Thyroid gland (tissue), 4 donors: ENCODE measurements at places on chromosomes 4 and X. TPM values are rescaled to one million over a fixed set of nuclear protein-coding genes. Genes with fewer than 3 reads are reported as not detected.

- peak; percentile 76 for DNase-seq
- H3K27ac ChIP-seq = peak overlapping the region; percentile 95
- no peak overlapping the region for H3K4me3 ChIP-seq
- peaks cover 71% of the 10 kb centered on the region for H3K4me1 ChIP-seq
- H3K36me3 ChIP-seq = no peaks in the 10 kb centered on the region
These were observed 106.8 kb downstream of the UCHL1 start for GRCh38 chr4:41363384-41363981.

GRCh38 chr4:67770422-67770821, 16.2 kb upstream of the GNRHR start:
- no peaks in the 10 kb centered on the region for H3K36me3 ChIP-seq
- H3K4me1 ChIP-seq = no peaks in the 10 kb centered on the region
- H3K27me3 ChIP-seq = no peaks in the 10 kb centered on the region
- H3K4me3 ChIP-seq = no peak overlapping the region
- H3K27ac ChIP-seq = no peak overlapping the region
- DNase-seq = no peak

GRCh38 chr4:98448908-98449307, 187.7 kb downstream of the RAP1GDS1 start:
- H3K27ac ChIP-seq = no peak overlapping the region
- no peak overlapping the region for H3K4me3 ChIP-seq
- peaks cover 1% of the 10 kb centered on the region for H3K36me3 ChIP-seq
- peak; percentile 9 for DNase-seq

Gene GASK1B
- total RNA-seq = 16.7 TPM

DNA sequence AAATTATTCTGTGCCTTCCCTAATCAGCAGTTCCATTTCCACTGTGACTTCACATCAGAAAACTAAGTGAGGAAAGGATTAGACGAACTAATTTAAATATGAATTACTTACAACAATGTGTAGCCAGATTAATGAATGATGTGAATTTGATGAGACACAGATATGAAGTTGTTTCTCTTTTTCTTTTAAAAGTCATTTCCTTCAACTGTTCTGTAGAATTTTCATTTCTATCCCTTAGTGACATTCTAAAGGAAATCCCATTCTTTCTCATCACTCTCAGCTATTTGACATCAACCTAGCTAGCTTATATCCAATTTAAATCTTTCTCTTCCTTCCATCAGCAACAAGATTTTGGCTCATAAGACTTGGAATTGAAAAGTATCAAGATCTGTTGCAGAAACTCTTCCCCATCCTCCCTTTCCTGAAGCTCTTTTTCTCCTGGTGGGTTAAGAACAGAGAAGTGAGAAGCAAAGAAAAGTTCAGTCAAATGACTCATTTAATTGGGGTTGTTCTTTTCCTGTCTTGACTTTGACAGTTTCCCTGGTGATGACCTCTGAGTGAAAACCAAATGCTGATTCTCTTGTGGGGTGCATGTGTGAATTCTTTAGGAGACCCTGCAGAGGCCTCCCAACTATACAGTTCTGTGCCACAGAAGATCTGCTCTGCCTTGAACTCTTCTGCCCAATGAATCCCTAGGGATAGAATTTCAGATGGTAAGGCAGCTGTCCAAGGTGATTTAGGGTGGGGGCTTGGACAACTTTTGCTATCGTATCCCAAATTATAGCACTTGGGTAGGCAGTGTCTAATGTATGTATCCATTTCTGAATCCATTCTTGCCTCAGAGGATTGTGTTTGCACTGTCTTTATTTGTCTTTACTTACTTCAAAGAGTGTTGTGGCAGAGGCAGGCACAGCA, 232.5 kb upstream of the GPRIN3 start:
- no peaks in the 10 kb centered on the region for H3K27me3 ChIP-seq
- no peak for DNase-seq
- H3K4me1 ChIP-seq = no peaks in the 10 kb centered on the region
- H3K27ac ChIP-seq = no peak overlapping the region
- H3K4me3 ChIP-seq = no peak overlapping the region

Gene CRMP1
- 0.81 TPM for total RNA-seq

- H3K4me1 ChIP-seq = no peaks in the 10 kb centered on the region
- no peak overlapping the region for H3K4me3 ChIP-seq
- no peaks in the 10 kb centered on the region for H3K27me3 ChIP-seq
- no peaks in the 10 kb centered on the region for H3K36me3 ChIP-seq
- DNase-seq = no peak
These were observed 97.6 kb upstream of the C1GALT1C1 start for GRCh38 chrX:120727452-120727851.

Gene HDX
- total RNA-seq = 7.5 TPM

- no peaks in the 10 kb centered on the region for H3K27me3 ChIP-seq
- no peak overlapping the region for H3K4me3 ChIP-seq
- DNase-seq = no peak
- H3K4me1 ChIP-seq = no peaks in the 10 kb centered on the region
- H3K36me3 ChIP-seq = no peaks in the 10 kb centered on the region
- H3K27ac ChIP-seq = no peak overlapping the region
These were observed 285.4 kb upstream of the BOD1L1 start for GRCh38 chr4:13912966-13913365.

DNA sequence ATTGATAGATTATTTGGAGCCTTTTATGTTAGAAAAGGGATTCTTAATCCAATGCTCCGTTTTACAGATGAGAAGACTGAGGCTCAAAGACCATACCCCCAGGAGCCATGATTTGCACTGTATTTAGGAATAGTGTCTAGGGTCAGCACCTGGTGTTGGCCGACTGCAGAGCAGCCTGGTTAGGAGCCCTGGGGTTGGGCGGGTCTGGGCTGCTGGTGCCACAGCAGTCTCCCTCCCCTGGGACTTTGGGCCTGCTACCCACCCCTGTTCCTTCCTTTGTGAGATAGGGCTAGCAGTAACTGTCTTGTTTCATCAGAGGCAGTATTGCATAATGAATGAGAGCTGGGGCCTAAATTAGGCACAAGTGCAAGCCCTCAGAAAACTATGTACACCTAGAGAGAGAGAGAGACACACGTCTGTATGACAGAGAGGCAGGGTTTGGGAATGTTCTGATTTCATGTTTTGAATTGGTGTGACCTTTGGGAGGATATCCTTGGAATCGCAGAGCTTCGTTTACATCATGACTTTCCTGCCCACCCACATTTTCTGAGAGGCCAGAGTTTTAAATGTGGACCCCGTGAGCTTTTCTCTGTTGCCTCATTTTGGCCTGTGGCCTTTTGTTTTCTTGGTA, 111.7 kb downstream of the PTTG2 start:
- H3K27me3 ChIP-seq = no peaks in the 10 kb centered on the region
- no peak overlapping the region for H3K4me3 ChIP-seq
- no peaks in the 10 kb centered on the region for H3K4me1 ChIP-seq
- H3K36me3 ChIP-seq = peaks cover 10% of the 10 kb centered on the region
- DNase-seq = no peak

Gene ADAMTS3
- total RNA-seq = 5.3 TPM

Gene H2BW2
- total RNA-seq = not detected

DNA sequence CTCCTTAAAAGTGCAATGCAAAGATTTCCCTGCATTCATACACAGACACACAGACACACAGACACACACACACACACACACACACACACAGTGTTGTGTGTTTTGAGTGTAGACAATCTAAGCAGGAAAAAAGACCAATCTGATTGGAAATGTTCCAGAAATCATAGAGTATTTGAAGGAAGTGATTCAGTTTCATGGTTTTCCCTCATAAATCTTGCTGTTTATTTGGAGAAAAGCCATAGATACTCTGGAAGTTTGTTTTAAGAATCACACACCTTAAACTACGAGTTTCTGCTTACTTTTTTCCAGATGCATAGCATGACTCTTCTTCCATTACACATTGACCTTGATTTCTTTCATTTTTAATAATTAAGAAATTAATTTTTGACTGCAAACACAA, 298.5 kb upstream of the BMP3 start:
- no peaks in the 10 kb centered on the region for H3K27me3 ChIP-seq
- H3K36me3 ChIP-seq = no peaks in the 10 kb centered on the region
- no peak for DNase-seq
- no peak overlapping the region for H3K27ac ChIP-seq

GRCh38 chrX:107470198-107470597, 20.7 kb downstream of the FRMPD3 start:
- no peaks in the 10 kb centered on the region for H3K27me3 ChIP-seq
- H3K4me3 ChIP-seq = no peak overlapping the region
- no peaks in the 10 kb centered on the region for H3K4me1 ChIP-seq
- no peaks in the 10 kb centered on the region for H3K36me3 ChIP-seq
- H3K27ac ChIP-seq = no peak overlapping the region

- no peak overlapping the region for H3K27ac ChIP-seq
- DNase-seq = no peak
- H3K36me3 ChIP-seq = no peaks in the 10 kb centered on the region
- peaks cover 4% of the 10 kb centered on the region for H3K27me3 ChIP-seq
- H3K4me3 ChIP-seq = no peak overlapping the region
These were observed 30.1 kb downstream of the EGFL6 start for GRCh38 chrX:13599491-13599890.

GRCh38 chr4:84573385-84574068, 9.4 kb upstream of the CDS1 start:
- H3K27ac ChIP-seq = no peak overlapping the region
- no peaks in the 10 kb centered on the region for H3K4me1 ChIP-seq
- no peaks in the 10 kb centered on the region for H3K36me3 ChIP-seq

DNA sequence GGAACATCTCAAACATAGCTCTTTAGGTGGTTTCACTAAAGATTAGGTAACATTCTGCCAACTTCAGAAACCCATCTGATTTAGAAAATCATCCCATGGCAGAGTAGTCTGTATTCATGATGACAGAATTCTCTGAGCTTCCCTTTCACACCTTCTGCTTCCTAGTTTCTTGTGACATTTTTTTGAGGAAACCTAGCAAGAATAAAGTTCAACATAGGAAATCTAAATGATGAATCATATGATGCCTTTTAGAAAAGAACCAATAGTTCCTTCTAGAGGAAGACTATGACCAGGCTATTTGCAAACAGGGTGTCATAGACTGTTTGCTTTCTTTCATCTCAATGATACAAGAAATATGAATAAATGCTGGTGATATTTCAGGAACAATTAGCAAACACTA, 49.8 kb upstream of the CAMK2D start:
- DNase-seq = no peak
- H3K27ac ChIP-seq = no peak overlapping the region
- no peaks in the 10 kb centered on the region for H3K27me3 ChIP-seq
- H3K4me1 ChIP-seq = no peaks in the 10 kb centered on the region
- no peak overlapping the region for H3K4me3 ChIP-seq

DNA sequence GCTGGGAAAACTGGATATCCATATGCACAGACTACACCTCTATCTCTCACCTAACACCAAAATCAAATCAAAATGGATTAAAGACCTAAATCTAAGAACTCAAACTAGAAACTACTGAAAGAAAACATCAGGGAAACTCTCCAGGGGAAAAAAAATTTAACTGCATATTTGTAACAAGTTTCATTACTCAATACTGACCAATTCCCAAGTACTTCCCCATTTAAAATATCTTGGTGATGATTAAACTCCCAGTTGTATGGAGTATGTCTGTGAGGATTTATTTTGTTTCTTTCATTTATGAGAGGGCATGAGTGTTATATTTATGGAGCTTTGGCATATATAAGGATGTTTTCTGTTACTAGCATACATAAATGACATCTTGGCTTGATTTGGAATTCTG, 112.3 kb upstream of the IL15 start:
- H3K27me3 ChIP-seq = no peaks in the 10 kb centered on the region
- H3K36me3 ChIP-seq = no peaks in the 10 kb centered on the region
- no peaks in the 10 kb centered on the region for H3K4me1 ChIP-seq
- no peak overlapping the region for H3K4me3 ChIP-seq

Gene HOPX
- 287 TPM for total RNA-seq

DNA sequence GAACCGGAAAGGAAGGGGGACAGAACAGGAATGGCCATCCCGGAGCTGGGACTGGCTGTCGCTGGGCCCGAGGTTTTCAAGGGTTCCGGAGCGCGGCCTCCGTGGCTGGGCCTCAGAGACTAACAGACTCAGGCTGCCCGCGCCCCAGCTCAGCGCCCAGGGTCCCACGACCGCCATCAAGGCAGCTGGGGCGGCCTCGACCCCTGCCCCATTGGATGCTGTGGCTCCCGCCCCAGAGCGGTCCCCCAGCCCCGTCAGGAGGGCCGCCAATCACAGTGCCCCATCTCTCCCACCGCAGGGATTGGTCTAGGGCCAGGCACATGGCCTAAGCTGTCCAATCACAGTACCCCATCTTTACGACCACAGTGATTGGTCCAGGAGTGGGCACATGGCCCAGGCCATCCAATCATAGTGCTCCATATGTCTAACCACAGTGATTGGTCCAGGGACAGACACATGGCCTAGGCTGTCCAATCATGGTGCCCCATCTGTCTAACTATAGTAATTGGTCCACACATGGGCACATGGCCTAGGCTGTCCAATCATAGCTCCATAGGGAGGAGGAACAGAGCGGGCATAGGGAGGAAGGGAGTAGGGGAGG, 105.3 kb upstream of the NKX1-1 start:
- H3K27me3 ChIP-seq = no peaks in the 10 kb centered on the region
- DNase-seq = peak; percentile 49
- H3K36me3 ChIP-seq = no peaks in the 10 kb centered on the region
- no peak overlapping the region for H3K4me3 ChIP-seq
- peaks cover 5% of the 10 kb centered on the region for H3K4me1 ChIP-seq

GRCh38 chr4:80004319-80004718, 68.7 kb downstream of the ANTXR2 start:
- no peak overlapping the region for H3K4me3 ChIP-seq
- H3K27me3 ChIP-seq = no peaks in the 10 kb centered on the region
- no peaks in the 10 kb centered on the region for H3K4me1 ChIP-seq
- no peak for DNase-seq
- no peaks in the 10 kb centered on the region for H3K36me3 ChIP-seq
- no peak overlapping the region for H3K27ac ChIP-seq

DNA sequence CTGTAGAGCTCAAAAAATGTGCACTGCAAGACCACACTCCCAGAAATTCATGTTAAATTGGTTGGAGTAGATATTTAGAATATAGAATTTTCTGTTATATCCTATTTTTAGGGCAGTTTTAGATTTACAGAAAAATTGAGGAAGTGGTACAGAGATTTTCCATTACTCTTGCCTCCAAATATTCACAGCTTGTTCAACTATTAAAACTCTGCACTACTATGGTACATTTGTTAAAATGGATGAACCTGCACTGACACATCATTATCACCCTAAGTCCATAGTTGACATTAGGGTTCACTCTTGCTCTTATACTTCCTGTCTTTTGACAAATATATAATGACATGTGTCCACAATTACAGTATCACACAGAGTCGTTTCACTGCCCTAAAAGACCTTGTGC, 1724.5 kb downstream of the C4orf33 start:
- H3K36me3 ChIP-seq = no peaks in the 10 kb centered on the region
- H3K27ac ChIP-seq = no peak overlapping the region
- DNase-seq = no peak
- H3K27me3 ChIP-seq = no peaks in the 10 kb centered on the region
- no peaks in the 10 kb centered on the region for H3K4me1 ChIP-seq

Gene CCNB3
- total RNA-seq = 1.0 TPM

Gene ALAS2
- total RNA-seq = not detected

DNA sequence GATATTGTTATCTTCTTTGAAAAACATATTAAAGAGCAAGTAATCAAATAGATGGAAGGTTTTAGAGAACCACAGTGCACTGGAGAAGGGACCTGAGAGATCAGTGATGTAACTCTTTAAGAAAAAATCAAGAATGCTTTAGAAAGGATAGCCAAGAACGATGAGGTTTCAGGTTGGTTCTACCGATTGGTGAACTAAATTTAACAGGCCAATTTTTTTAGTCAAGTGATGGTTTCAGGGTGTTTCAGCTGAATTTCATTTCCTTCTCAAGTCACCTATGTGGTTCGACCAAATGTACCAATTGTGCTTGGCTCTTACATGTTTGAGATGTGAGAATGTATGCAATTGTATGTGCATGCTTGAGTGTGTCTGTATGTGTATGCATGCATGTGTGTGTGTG, 26.5 kb downstream of the HS3ST1 start:
- no peaks in the 10 kb centered on the region for H3K27me3 ChIP-seq
- DNase-seq = no peak
- H3K4me1 ChIP-seq = no peaks in the 10 kb centered on the region
- no peak overlapping the region for H3K4me3 ChIP-seq

Gene HADH
- total RNA-seq = 43.0 TPM
